Fibroblast of mammary gland (primary cell): ENCODE measurements at places on chromosomes 5 and 9.
A peak's percentile ranks its signal among the peaks of the same experiment; 100 is the strongest.

- DNase-seq = peak; percentile 44
These were observed 8.0 kb upstream of the PCA3 start for GRCh38 chr9:76756268-76756640.

- no peak for DNase-seq
These were observed 372.3 kb upstream of the CDH18 start for GRCh38 chr5:20360263-20360662.

GRCh38 chr9:120366644-120367019, 213.3 kb downstream of the CDK5RAP2 start:
- peak; percentile 88 for DNase-seq

- no peak for DNase-seq
These were observed 72.2 kb upstream of the ORM1 start for GRCh38 chr9:114250648-114251047.

DNA sequence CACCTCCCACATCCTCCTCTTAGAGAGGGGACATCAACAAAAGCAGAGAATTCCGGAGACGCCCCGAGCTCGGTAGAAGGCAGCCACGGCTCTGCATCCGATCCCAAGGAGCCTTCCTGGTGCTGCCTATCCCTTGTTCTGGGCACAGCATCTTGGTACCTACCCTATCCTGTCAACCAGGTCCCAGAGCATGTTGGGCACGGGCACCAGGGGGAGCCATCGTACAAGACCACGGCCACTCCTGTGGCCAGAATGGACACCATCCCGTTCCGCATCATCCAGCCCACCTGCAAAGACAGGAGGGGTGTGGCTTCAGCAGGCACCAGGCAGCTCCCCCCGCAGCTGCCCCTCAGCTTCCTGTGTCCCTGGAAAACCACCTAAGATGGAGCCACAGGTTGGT, 62.7 kb upstream of the ZNF354A start:
- DNase-seq = no peak

DNA sequence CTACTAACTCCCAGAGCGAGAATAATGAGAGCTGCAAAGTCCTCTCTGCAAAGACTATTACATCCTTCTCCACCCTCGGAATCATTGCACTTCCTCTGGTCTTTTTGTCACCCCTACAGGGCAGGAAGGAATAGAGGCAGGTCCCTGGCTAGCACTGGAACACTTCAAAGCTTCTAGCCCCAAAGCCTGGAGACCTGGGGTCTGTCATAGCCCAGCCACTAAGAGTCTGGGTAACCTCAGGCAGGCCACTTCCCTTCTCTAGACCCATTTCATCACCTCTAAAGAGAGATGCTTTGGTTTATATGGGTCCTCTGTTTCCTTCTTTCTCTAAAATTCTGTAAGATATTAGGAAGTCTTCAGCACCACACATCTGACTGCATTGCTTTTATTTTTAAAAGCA, 6.7 kb downstream of the ADRB2 start:
- no peak for DNase-seq

- peak; percentile 32 for DNase-seq
These were observed 16.8 kb upstream of the PRLR start for GRCh38 chr5:35246900-35247647.

DNA sequence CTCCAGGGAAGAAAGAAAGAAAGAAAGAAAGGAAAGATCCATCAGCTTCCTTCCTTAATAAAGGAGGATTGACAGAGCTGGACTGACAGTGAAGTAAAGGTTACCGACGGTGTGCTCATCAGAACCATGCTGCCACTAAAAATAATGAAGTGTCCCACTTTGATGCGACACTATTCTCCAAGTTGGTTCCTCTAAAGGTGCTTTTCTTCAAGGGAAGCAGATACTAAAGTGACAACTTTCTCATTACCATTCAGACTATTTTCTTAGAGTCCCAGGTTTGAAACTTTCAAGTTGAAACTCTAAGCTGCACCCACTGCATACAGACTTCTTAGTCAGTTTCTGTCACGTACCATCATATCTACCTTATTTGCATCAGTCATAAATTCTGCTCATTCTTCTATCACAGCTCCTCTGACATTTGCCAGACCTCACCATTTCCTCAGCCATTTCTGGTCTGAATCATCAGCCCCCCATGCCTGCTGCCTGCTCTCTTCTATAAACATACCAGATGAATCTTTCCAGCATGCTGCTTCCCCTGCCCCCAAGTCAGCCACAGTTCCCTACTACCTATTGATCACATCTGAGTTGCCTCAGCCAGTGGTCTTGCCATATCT, 177.6 kb downstream of the DEPDC1B start:
- DNase-seq = peak; percentile 24

- DNase-seq = peak; percentile 60
These were observed 15.3 kb upstream of the GRXCR2 start for GRCh38 chr5:145887976-145888574.

- peak; percentile 80 for DNase-seq
These were observed 17.7 kb downstream of the SLC28A3 start for GRCh38 chr9:84322828-84323227.

- DNase-seq = peak; percentile 10
These were observed at the start of gene SLC27A6 for GRCh38 chr5:128965011-128965637. Gene SLC27A6, plus strand, starts transcription at chr5:128965488. Its CDS starts 650 bp downstream, at chr5:128966138.

GRCh38 chr9:11973511-11973910, 719.7 kb upstream of the TYRP1 start:
- DNase-seq = no peak

GRCh38 chr9:5712651-5713390, 83.9 kb downstream of the RIC1 start:
- no peak for DNase-seq

GRCh38 chr5:36305571-36306326, 4.0 kb upstream of the RANBP3L start:
- peak; percentile 75 for DNase-seq

DNA sequence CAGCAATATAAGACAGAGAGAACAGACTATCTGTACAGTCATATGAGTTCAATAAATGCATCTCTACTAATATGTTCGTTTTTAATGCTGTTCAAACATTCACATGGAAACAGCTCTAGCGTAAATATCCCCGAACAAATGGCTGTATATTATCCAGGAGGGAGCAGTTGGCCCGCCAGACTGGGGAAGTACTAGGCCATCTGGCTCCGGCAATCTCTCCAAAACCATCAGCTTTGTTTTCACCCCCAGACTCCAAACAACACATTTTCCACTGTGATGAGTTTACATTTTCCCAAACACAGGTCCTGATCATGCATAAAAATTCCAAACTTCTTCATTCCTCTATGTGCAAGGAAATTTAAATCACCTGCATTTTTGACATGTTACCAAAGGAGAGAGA, 8.7 kb downstream of the EBF1 start:
- no peak for DNase-seq

- no peak for DNase-seq
These were observed 38.3 kb downstream of the SLC1A3 start for GRCh38 chr5:36644727-36645126.
